ENCODE measurements at places on chromosomes 6 and 20.

DNA sequence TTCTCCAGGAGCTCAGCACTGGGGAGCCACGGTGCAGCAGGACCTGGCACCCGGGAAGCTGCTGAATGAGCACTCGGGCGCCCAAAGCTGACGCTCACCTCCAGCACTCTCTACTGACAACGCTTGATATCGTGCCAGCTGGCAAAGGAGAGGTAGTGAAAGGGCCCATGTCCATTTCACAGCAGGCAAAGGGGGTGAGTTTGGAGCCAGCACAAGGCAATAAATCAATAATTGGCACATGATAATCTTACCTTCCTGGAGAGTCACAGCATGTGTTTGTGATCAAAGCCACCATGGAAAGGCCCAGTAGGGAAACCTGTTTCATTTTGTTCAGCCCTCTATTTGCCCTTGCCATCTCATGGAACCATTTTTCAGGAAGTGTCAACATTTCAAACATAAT lies 23.3 kb upstream of the SMIM26 start:
- DNase-seq: no peak

DNA sequence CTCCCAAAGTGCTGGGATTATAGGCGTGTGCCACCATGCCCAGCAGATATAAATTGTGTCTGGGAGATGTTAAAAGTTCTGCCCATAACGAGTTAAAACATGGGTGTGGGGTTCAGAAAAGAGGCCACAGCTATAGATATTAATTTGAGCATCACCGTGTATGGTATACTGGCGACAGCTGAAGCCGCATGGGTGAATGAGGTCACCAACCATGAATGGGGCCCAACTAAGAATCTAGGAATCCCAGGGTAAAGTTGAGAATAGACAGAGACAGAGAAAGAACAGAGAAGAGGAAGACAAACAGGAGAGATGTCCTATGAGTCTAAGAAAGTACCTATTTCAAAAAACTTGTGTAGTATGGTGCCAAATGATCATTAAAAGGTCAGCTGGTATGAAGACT lies 50.9 kb downstream of the ILRUN start:
- no peak for DNase-seq

- DNase-seq: no peak
Measured at GRCh38 chr6:1704711-1705110, 95.0 kb downstream of the FOXC1 start.

DNA sequence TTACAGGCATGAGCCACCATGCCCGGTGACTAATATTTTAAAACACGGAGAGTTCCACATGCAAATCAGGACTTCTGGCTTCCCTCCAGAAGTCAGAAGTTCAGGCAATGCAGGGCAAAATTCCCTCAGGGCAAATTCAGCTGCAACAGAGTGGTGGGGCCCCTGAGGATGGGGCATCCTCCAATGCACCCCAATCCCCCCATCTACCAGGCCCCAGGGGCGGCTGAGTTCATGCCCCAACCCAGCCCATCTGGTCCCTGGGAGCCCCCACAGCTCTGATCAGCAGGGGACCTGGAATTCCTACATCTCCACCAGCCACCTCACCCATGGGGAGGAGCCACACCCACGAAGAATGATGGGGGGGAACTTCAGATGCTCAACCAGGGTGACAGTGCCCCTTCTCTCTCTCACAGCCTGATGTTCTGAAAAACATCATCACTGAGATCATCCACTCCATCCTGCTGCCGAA lies 22.6 kb downstream of the BPIFB1 start:
- DNase-seq: no peak

- no peak for DNase-seq
Measured at GRCh38 chr6:141938664-141939063, 194.1 kb upstream of the GJE1 start.

- peak; percentile 19 for DNase-seq
Measured at GRCh38 chr6:123575188-123575587, 61.6 kb downstream of the TRDN start.

DNA sequence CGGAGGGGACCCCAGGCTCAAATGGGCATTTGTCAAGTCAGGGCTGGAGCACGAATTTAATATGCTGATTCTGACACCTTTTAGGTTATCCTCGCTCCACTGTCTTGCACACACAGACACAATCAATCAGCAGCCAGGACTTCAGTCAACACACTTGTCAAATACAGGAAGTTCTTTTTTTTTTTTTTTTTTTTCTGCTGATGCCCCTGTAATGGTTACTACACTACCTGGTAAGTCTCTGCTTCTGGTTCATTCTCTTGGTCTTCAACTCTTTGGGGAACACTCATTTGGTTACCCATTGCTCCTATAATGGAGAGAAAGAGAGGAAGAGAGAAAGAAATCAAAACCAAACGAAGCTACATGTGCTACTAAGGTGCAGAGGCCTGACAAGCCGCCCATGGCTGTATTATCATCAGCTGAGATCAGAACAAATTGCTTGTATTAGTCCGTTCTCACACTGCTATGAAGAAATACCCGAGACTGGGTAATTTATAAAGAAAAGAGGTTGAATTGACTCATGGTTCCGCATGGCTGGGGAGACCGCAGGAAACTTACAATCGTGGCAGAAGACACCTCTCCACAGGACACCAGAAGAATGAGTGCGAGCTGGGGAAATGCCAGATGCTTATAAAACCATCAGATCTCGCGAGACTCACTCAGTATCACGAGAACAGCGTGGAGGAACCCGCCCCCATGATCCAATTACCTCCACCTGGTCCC lies 11.8 kb downstream of the BCAS1 start:
- DNase-seq: no peak

GRCh38 chr6:168866534-168866933 lies 387.1 kb downstream of the THBS2 start:
- DNase-seq: no peak

GRCh38 chr6:95574811-95575210 lies 2.5 kb upstream of the MANEA start:
- no peak for DNase-seq

- no peak for DNase-seq
Measured at GRCh38 chr20:39116020-39116419, 153.9 kb downstream of the DHX35 start.

GRCh38 chr6:10412461-10413261 lies 2.2 kb downstream of the TFAP2A start:
- peak; percentile 8 for DNase-seq

DNA sequence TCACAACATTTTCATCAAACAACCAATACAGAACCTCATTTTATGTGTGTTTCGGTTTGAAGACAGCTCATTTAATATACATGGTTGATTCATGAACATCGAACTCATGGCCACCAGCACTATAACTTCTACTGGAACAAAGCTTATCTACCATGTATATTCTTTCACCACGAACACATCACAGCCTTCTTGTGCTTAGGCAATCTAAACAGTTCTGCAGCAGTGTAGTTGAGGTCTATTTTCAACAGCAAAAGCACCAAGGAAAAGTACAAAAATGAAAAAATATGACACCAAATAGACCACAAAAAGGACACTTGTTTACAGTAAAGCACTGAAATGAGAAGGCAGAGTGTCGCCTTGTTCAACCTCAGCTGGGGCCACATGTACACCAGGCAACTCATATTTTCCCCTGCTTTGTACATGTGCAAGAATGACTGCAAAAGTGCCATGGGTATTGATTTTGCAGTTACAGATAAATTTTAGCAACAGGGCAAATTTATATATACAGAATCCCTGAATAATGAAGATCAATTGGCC lies 25.8 kb upstream of the KCNK5 start:
- no peak for DNase-seq

DNA sequence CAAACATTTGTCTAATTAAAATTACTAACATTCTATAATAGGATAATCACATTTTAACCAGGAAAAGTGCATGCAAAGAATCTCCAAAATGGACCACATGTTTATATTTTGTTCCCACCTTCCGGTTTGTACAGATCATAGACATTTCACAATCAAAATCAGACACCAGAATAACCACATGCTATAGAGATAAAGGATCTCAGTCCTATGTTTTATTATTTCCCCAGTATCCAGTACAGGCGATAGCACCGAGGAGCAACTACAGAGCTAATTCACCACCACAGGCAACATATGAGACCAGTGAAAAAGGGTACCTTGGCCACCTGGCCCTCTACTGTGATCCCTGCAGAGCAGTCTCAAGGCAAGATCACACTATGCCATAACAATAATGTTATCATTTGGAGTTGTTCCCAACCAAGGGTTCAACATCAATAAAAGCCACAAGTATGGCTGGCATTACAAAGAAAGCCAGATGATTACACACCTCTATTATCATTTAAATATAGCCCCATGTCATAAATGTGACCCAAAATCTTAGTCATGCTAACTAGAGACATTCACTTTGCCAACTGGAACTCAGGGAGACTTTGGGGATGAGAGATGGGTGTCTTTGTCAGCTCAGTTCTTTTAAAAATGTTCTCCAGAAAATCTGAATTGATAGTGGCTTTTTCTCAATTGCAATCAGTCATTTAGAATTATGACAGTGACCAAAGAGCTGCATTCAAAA lies 46.7 kb downstream of the RALGAPA2 start:
- DNase-seq: no peak

DNA sequence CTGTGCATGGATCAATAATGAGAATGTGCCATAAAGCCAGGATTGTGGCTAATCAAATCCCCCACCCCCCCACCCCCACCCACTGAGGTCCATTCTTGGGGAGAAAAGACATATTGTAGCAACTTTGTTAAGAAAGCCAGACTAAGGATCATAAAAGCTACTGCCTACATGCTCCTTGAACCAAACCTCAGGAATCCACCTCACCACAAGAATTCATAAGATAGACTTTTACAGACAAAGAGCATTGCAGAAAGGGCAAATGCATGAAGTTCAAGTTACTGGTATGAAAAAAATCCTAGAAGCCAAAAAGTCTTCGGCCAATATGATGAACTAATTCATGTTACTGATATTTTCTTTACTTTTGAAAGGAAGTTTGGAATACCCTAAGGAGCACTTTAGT lies 187.9 kb upstream of the ARID1B start:
- DNase-seq: no peak

GRCh38 chr6:47321577-47321976 lies 11.9 kb upstream of the TNFRSF21 start:
- no peak for DNase-seq

DNA sequence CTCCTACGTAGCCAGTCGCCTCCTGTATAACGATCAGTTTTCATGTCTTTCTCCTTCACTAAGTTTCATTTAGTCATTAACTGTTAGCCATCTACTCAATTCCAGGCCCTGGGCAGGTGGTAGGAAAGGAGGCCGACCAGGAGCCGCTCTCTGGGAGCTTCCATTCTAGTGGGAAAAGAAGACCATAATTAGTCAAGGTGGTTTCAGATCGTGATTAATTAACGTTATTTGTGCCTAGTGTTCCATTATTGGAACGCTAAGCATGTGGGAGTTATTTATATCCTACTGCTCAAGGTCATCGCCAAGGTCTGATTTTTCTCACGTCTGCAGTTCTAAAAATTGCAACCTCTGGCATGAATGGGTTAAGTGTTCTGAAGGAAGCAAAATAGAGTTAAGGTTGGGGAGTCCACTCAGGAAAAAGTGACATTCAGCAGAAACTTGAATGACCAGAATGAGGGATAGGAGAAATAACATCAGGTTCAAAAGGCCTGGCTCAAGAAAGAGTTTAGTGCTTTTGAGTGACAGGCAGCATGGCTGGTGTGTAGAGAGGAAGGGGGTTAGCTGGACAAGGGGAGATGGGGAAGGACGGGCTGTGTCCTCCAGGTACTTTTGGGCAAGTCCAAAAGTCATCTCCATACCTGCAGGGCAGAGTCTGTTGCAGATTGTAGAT lies 812 bp downstream of the SLC9A8 start:
- no peak for DNase-seq

GRCh38 chr20:51540580-51540979 lies 1.9 kb downstream of the NFATC2 start:
- DNase-seq: no peak

DNA sequence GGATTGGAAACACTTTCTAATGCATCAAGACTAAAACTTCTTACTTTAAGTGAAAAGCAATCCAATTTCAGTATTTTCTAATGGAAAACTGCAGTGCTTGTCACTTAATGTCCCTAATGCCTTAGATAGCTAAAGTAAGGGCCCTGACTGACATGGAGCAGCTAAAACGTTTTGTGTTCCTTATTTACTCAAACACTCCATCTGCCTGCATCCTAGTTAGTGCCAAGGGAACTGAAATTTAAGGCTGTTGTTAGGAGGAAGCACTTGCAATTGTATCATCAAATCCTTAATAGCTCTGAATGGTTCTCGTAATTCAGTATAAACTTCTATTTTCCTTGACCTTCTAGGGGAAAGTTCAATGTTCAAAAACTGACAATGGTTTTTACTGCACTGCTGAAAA lies 127.4 kb downstream of the GJA10 start:
- peak; percentile 8 for DNase-seq

DNA sequence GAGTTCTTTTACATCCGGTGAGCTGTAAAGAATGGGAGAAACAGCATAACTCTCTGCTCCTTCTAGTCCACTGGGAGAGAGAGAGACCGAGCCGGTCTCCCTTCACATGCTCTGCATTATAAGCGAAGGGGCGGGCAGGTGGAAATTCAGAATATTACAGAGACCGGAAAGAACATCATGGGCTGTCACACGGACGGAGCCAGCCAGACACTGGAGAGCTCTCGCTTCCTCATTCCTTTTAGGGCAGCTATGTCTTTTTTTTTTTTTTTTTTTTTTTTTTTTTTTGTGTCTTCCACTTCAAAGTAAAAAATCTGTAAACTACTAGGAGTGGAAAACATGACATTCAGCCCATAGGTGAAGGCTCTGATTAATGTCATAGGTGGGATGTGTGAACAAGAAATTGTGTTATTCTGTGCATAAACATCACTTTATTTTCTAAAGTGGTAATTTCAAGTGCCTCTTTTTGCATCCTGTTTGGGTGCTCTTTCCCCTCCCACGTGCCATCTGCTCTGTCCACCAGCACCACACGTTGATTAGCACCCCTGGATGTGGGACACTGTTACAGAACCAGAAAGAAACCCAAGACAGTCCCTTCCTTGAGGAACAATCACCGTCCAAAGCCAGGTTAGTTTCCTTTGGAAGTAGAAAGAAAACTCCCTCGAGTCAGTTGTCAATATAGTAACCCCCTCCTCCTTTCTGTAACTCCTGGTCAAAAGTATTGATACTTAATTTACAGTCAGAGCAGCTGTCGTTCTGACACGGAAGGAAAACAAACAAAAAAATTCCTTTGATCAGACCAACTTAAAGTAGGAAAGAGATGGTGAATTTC lies at the start of gene TAGAP:
TSS of gene TAGAP (minus strand) at position 93 of the 829 bp plus-strand sequence. CDS start 845 bp downstream, outside the sequence.
- DNase-seq: no peak

GRCh38 chr6:134925800-134926199 lies 24.1 kb downstream of the ALDH8A1 start:
- no peak for DNase-seq

GRCh38 chr6:57469072-57469471 lies 151.6 kb downstream of the PRIM2 start:
- DNase-seq: no peak

- no peak for DNase-seq
Measured at GRCh38 chr20:24318569-24319352, 150.7 kb upstream of the SYNDIG1 start.
